Stimulated activated CD8-positive, alpha-beta memory T cell treated with anti-CD3 and anti-CD28 coated beads, Interleukin-7, amount 100 ng/mL, for 48 hours (primary cell): ENCODE measurements at places on chromosomes 2 and 18.

DNA sequence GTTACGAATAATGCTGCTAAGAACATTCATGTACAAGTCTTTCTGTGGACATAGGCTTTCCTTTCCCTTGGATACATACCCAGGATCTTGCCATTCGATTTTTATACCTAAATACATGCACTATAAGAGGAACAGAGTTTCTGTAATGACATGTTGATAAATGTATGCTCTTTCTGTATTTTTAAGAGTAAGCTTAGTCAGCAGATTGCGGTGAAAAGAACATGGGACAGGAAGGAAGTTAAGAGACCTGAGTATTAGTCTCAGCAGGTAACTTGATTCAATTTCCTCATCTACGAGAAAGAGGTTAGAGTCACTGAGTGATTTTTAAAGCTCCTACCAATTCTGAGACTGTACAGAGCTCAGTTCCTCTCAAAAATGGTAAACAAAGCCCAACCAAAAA is 2.6 kb upstream of the TLK1 start:
- DNase-seq = no peak

GRCh38 chr2:209094221-209094620 is 329.6 kb upstream of the MAP2 start:
- no peak for DNase-seq

GRCh38 chr18:63336366-63337099 is 17.0 kb upstream of the BCL2 start:
- no peak for DNase-seq

- DNase-seq = peak; percentile 23
Observed at GRCh38 chr2:98730707-98731040, 258 bp downstream of the MGAT4A start.

DNA sequence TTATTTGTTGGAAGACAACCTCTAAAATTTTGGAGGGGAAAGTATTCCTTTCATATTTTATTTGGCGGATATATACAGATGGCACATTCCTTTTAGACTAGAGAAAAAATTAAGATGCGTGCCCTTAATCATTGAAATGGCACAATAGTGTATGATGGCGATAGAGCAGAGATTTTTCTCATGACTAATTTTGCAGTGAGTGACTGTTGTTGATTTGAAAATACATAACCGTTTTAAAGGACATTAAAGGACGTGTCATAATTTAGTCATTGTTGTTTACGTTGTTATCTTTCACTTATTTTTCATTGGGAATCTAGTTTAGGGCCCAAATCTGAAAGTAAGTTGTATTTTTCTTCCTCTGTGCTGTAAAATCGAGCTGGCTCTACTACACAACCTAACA is 61.7 kb downstream of the CERS6 start:
- no peak for DNase-seq

DNA sequence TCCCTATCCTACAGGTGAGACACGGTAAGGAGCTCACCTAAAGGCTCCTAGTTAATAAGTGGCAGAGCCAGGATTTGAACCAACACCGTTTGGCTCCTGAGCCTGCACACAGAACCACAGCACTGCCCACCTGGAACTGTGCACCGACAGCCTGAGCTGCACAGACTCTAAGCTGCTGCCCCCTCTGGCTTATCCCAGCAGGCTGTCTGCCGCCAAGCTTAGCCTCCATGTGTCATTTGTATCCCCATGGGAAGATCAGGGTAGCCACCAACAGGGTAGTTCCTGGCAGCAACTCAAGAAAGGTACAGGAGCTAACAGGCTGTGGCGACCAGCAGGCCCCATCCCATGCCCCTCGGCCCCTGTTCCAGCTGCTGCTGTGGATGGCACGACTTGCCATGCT is 135.7 kb downstream of the LRRC30 start:
- DNase-seq = no peak

- peak; percentile 43 for DNase-seq
Observed at GRCh38 chr2:84970210-84970867, 622 bp upstream of the KCMF1 start.

DNA sequence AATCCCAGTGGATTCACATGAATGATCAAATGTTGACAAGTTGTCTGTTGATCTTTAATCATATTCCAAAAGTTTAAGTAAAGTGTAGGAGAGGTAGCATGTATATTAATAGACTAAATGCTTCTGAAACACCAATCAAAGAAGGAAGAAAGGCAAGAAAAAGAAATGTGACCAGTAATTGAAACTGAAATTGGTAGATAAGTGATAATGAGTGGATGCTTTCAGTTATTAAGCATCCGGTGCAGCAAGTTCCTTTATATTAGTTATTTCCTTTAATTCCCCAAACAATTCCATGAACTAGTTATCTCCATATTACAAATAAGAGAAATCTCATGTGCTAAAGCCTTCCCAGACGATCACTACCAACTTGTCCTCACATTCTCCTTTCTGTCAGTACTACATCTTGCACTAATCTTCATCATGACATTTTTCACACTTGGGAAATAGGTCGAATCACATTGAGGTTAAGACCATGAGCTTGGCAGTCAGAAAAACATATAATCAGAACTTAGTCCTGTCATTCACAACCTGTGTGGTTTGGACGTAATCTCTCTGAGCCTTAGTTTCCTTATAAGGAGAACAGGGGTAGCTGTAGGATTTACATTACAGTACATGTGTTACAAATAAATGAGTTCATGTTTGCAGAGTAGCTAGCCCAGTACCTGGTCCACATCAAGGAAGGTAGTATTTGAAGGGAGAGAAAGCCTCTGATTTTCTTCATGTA is 182.1 kb downstream of the NOL4 start:
- no peak for DNase-seq

DNA sequence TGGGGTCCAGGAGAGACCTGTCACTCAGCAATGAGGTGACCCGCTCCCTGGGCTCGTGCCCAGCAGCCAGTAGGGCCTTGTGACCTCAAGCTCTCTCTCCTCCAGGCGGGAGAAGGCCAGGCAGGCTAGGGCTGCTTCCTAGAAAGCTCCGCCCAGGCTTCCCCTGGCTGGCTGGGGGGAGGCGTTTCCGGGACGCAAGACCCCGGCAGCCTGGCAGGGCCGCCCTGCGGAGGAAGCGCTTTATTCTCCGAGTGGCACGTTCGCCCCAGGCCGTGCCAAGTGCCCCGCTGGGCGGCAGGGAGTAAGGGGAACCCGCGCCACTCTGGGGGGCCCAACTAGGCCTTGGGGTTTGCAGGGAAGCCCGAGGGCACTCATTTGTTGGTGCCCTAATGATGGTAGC is 21.2 kb upstream of the EPAS1 start:
- DNase-seq = no peak

DNA sequence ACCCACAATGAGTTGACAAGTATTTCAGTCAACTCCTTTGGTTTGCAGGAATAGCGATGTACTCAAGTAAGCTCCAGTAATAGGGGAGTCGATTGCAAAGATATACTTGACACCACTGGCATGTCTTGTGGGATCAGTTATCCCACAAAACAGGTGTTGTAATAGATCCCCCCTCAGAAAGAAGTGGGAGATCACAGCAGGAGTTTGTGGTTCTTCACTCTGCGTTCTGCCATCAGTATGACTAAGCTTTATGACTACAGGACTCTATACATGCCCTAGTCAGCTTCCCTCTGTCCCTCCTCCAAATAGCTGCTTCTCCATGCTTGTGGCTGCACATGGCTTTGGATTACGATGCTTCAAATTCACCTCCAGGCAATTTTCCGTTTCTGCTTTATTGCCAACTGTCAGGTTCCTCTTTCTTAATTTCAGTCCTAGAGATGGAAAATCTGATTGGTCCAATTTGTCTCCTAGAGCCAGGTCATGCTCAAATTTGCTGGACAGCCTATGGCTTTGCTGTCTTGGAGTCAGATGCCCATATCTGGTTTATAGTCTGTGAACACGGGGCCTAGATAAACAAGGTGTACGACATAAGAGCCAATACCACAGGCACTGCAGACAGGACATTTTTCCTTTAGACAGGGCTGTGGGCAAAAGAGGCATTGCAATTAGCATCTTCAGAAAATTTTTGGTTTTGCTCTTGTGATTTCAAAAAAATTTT is 221.7 kb downstream of the PAX3 start:
- DNase-seq = no peak

GRCh38 chr2:84527137-84528129 is 11.1 kb downstream of the DNAH6 start:
- no peak for DNase-seq
